ENCODE measurements at places on chromosomes 5 and 9.

- DNase-seq, result no peak
Measured at GRCh38 chr5:81773574-81773973, 22.7 kb upstream of the SSBP2 start.

- DNase-seq, result no peak
Measured at GRCh38 chr9:27339661-27340284, 42.8 kb upstream of the EQTN start.

DNA sequence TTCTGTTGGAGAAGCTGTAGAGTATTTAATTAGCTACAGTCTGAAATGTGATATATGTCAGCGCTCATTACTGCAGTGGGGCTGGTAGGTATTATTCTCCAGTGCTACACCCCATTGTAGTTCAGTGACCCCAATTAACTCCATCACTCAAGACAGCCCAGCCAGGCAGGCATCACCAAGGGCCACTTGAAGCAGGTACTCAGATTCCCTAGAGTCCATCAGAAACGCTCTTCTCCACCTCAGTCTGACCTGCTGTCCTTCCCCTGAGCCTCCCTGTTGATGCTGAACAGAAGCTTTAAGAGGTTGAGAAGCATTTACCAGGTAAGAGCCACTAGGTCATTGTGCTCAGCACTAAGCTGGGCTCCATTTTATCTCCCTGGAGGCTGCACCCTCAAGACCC is 71.8 kb downstream of the GALNT10 start:
- no peak for DNase-seq

DNA sequence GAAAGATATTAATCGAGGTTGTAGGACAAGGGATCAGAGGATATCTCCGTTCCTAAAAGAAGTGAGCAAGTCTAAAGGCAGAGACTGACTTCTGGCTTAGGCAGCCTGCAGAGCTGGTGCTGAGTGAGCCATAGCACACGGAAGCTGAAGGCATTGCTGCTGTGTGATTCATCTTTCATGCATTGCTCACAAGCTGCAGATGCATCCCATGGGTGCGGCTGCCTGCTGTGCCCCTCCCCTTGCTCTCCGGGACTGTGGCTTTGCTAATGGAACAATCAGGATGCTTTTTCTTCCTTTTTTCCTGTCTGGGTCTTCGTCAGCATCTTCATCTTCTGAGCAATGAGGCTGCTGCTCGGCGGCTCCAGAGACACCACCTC is 341.4 kb downstream of the DIRAS2 start:
- peak; percentile 32 for DNase-seq

GRCh38 chr5:139946440-139946839 is 96.7 kb downstream of the NRG2 start:
- DNase-seq, result no peak

DNA sequence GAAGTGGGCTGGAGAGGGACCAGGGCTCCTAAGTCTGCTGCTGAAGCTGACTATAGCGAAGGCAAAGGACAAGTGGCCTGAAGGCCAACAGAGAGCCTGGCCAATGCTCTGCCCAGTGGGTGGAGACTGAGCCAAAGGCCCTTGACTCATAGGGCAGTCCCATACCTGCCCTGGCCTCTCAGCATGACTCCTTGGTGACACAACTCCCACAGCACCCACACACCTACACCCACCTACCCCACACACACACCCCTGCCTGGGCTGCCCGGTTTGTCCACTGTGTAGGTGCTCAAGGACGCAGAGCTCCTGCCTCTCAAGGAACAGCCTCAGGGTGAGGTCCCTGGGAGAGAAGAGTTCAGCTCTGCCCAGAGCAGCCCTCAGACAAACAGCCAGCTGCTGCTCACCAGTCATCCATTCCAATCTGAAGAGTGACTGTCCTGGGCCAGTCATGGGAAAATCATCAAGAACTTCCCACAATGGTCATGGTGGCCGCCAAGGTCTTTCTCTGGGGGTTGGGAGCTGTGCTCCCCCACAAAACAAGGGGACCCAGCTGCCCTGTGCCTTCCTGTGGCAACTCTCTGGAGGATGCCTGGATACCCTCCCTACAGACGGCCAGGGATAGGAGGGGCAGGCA is 5.0 kb downstream of the TNIP1 start:
- peak; percentile 11 for DNase-seq

- DNase-seq, result no peak
Measured at GRCh38 chr5:80124121-80124918, 89.2 kb downstream of the THBS4 start.

GRCh38 chr9:105054491-105054890 is 126.5 kb upstream of the ABCA1 start:
- no peak for DNase-seq

DNA sequence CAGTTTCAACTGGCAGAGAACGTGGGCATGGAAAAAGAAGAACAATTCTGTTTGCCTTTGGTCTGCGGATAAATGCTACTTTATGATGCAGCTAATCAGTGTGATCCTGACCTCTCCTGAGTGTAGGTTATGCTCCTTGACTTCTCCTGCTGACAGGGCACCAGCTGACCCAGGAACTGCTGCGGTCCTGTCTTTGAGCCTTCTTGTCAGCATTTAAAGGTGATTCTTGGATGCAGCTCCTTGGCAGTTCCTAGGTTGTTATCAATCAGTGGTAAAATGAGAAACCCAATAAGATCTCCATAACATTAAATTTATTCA is 150.3 kb upstream of the FGF10 start:
- no peak for DNase-seq

DNA sequence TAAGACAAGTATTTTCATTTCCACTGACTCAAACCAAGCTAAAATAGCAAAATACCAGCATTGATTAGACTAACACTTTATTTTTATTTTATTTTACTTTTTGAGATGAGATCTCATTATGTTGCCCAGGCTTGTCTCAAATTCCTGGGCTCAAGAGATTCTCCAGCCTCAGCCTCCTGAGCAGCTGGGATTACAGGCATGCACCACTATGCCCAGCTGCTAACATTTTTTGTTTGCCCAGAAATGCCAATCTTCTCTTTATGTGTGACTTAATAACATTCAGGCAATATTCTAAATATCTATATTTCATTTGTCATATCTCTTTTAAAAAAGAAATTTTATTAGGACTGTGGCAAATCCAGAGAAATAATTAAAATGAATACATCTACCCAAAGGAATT is 55.0 kb downstream of the OXCT1 start:
- DNase-seq, result no peak

- no peak for DNase-seq
Measured at GRCh38 chr5:7540736-7541485, 145.0 kb downstream of the ADCY2 start.

GRCh38 chr9:133852431-133852830 is 114.3 kb upstream of the SARDH start:
- no peak for DNase-seq

DNA sequence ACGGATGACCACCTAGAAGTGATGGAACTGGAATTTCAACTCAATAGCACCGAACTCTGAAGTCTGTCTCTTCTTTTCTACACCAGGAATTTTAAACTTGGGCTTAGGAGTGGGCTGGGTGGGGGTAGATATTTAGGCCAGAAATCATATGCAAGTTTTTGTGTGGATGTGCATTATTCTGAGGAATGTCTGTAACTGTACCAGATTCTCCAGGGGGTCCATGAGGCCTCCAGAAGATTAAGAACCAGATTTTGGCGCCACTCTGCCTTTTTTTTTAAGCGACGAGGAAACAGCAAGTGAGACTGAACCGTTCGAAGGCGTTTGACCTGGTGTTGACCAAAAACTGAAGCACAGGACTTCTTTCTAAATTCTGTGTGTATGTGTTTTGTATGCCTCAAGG is 88.8 kb upstream of the TTC23L start:
- no peak for DNase-seq

GRCh38 chr5:32307769-32308194 is 5.0 kb downstream of the MTMR12 start:
- DNase-seq, result no peak

- peak; percentile 55 for DNase-seq
Measured at GRCh38 chr9:89477811-89478630, 19.9 kb downstream of the SEMA4D start.

GRCh38 chr9:124267271-124267807 is 9.6 kb downstream of the NEK6 start:
- no peak for DNase-seq

DNA sequence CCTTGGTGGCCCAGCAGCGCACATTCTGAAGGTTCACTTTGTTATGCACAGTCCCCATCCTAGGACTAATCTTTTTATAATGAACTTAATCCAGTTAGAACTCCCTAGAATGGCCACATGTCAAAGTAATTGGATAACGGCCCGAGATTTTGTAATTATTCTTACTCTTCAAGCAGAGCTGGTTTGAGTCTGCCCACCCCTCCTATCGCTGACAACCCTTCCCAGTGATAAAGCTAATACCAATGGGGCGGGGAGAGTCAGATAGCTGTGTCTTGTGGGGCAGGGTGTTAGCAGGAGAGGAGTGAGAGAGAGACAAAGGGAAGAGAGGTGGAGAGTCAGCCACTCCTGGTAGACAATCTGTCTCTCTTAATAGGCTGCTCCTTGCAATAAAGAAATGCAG is 356.9 kb downstream of the SLIT3 start:
- no peak for DNase-seq

GRCh38 chr5:156482818-156483217 is 155.9 kb downstream of the SGCD start:
- DNase-seq, result no peak

GRCh38 chr9:73683862-73684591 is 532.4 kb downstream of the ANXA1 start:
- no peak for DNase-seq

- no peak for DNase-seq
Measured at GRCh38 chr5:1827025-1827885, 26.0 kb downstream of the NDUFS6 start.

DNA sequence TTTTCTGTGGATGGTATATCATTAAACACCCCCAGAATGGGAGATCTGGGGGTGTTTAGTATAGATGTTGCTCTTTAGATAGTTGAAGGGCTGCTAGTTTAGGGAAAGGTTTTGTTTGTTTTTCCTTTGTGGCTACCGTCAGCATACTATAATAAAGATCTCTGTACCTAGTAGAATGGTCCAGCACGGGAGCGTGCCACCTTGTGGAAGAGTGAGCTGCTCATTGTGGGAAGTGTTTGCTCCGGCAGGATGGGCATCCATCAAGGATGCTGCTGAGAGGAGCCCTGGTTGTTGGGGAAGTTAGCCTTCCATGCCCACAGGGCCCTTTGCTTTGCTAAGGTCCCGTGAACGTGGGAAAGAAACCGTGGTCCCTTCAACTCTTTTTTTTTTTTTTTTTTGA is 113.1 kb downstream of the LIFR start:
- DNase-seq, result no peak

- no peak for DNase-seq
Measured at GRCh38 chr9:112836394-112836793, 54.3 kb downstream of the SLC46A2 start.

DNA sequence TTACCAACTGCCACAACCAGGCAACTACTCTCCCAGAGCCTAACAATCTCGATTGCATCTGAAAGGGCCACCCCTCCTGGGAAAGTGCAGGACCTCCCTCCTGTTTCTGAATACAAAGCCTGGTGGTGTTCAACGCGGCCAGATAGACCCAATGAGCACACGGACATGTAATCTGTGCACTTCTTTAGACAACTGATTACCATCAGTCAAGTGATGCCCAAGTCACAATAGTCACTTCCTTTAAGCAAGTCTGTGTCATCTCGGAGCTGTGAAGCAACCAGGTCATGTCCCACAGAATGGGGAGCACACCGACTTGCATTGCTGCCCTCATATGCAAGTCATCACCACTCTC is 739 bp downstream of the C9orf72 start:
- no peak for DNase-seq

DNA sequence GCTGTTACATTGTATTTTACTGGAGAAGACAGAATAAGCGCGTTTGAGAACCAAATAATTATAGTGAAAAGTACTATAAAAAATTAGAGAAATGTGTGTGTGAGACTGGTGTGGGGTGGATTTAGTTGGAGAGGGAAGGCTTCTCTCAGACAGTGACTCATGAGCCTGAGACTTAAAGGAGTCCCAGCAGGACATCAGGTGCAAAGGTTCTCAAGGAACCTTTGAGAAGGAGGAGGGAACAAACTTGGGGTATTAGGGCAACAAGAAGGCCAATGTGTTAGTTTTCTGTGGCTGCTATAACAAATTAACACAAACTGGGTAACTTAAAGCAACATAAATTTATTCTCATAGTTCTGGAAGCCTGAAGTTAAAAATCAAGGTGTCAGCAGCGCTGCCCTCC is 4.9 kb downstream of the DDX4 start:
- no peak for DNase-seq

DNA sequence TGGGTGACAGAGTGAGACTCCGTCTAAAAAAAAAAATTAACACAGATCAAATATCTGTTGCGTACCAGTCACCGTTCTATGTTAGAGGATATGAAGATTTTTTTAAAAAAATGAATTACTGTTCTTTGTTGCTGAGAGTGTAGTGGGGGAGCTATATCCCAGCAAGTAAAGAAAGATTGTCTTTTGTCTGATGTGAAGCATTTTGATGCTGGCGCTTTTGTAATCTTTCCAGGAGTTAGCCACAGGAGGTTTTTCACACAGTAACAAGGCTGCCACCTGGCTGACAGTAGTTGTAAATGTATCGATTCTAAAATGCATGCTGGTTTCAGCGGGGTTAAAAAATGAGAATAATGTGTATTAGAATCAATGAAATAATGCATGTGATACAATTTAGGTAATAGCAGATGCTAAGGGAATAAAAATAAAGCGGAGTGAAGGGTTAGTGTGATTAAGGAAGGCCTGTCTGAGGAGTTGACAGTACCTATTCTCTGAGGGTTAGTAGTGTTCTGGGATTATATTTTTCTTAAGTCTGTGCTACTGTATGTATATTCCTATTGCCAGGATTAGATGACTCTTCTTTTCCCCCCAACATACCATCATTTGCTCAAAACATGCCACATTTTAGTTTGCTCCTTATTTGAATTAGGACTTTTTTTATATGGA is 3.4 kb downstream of the LMNB1 start:
- no peak for DNase-seq

DNA sequence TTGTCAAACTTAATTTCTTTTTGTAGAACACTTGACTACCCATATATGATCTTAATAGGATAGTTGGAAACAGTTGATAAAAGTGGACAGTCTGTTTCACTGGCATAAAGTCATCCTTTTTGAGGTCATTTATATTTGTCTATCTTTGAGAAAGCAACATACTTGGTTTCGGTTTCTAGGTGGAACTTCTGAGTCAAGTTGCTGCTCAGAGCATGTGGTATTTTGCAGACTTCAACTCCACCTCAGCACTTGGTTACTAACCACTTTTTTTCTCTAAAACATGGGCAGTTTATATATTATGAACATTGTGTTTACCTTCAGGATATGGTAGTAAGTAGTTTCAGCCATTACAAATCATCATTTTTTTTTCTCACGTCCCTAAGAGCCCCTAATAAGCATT is 1749.0 kb upstream of the C9orf72 start:
- no peak for DNase-seq

DNA sequence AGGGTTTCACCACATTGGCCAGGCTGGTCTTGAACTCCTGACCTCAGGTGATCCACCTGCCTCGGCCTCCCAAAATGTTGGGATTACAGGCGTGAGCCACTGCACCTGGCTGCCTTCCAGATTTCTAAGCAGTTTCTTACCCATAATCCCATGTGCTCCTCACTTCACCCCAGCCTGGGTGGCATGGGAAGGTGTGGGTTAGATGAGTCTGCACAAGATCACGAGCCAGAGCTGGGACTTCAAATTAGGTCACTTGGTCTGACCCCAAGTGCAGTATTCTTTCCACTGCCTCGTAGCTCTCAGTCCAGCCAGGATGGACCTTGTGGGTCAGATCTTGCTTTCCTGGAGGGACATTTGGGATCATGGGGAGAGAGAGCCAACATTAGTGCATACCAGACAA is 37.5 kb upstream of the STRBP start:
- no peak for DNase-seq

- DNase-seq, result no peak
Measured at GRCh38 chr5:160128632-160129031, 9.4 kb upstream of the PWWP2A start.

All from left ventricle myocardium superior (tissue), 1 donor.